ENCODE measurements at places on chromosomes 2 and 18. TPM values are rescaled to one million over a fixed set of nuclear protein-coding genes. Genes with fewer than 3 reads are reported as not detected.

GRCh38 chr2:100928235-100928634, 73.9 kb upstream of the RPL31 start:
- no peak for DNase-seq

DNA sequence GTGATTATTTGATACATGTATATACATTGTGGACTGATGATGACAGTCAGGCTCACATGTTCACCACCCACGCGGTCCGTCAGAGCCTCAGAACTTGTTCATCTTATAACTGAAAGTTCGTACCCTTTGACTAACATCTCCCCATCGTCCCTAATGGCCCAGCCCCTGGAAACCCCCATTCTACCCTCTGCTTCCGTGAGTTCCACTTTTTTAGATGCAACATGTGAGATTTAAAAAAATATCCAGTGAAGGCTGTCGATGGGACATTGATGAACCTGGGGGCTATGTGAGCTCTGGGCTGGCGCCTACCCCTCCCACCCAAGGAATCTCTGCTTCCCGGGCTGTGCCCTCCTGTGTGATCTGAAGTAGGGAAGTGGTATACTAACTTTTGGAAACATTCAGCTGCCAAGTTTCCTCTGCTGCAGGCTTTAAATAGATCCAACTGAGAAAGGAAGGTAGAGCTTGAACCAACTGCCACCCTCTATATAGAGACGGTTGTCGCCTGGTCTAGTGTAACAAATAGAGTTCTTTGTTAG, 163.8 kb downstream of the FAM210A start:
- DNase-seq: no peak

DNA sequence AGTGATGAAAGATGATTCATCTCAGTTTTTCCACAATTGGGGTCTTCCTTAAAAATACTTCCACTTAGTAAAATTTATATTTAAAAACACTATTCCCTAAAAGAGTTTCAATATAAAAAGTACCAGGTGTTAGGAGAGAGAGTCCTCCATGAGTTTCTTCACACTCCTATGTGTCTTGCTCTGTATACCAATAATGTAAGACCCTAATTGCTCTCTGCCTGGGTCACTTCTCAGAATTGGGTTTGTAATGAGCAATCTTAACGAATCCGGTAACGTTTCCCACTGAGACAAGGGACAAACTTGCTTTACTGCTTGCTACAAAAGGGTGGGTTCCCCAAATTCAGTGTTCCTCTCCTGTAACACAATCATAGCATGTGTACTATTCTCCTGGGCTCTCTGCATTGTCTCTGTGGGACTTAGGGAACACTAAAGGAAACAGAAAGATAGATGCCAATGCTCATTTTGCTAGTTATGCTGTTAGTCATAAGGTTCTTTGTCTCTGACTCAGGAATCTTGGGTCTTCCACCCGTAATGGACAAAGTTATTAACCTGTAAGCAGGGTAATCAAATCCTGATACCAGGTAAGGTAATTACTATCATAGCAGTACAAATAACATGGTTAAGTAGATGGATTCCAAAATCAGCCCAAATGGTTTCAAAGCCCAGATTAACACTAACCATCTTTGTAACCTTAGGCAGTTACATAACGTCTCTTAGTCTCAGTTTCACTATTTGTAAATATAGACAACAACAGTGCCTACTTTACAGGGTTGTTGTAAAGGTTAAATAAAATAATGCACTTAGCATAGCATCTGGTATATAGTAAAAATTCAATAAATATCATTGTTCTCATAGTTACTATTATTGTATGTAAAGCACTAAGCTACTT, 46.3 kb downstream of the ITSN2 start:
- peak; percentile 42 for DNase-seq

AQP4 gene
- total RNA-seq: not detected

DNA sequence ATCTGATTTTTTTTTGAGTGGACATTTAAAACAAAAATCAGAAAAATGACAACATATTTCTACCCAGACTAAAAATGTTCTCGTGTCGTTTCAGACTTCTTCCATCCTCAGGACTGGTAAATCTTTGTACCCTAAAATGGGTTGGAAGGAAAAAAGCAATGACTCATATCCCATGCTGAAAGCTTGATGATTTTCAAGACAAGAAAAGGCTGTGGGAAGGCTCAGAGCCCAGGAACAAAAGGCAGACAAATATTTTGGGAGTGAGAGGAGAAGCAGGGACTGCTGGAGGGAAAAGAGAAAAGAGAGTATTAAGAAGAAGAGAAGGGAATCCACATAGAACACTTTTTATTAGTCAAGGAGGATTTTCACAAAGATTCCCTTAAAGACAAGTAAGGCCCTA, 77.1 kb upstream of the CTAGE1 start:
- DNase-seq: peak; percentile 29

COQ10B gene
- 40.0 TPM for total RNA-seq

PAX8 gene
- total RNA-seq: 3.3 TPM

DNA sequence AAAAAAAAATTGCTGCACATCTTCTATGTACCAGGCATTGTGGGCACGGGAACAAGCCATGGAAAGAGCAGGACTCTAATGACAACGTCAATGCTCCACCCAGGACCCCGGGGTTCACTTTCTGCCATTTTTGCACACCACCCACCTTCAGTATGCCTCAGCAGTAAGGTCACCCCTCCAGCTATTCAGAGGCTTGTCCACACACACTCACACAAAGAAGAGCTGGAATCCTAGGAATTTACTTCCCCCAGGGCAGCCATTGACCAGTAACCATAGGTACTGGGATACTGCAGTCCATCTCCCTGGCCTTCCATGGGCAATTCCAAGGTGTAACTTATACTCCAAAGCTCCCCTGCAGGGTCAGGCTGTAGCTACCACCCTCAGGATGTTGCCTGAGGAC, 170.8 kb downstream of the SUCLG1 start:
- DNase-seq: no peak

DNA sequence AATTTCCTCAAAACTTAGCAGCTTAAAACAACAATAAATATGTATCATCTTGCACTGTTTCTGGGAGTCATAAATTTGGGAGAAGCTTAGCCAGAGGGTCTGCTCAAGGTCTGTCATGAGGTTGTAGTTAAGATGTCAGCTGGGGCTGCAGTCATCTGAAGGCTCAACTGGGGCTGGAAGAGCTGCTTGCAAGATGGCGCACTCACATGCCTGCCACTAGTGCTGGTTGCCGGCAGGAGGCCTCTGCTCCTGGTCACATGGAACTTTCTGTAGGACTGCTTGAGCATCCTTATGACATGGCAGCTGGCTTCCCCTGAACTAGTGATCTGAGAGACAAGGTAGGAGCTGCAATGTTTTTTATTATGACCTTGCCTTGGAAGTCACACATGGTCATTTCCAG, 215.5 kb upstream of the HAAO start:
- no peak for DNase-seq

TBC1D8 gene
- total RNA-seq: 9.0 TPM

GRCh38 chr2:47062681-47063537, 92.2 kb downstream of the STPG4 start:
- DNase-seq: no peak

Data from mammary epithelial cell (primary cell).